ENCODE measurements at places on chromosomes 7 and 10. TPM values are rescaled to one million over a fixed set of nuclear protein-coding genes. Genes with fewer than 3 reads are reported as not detected.
A peak's percentile ranks its signal among the peaks of the same experiment; 100 is the strongest.

Gene SNX10
- total RNA-seq = 2.6 TPM

Gene AOC1
- 1.5 TPM for total RNA-seq

Gene ZNF107
- 13.8 TPM for total RNA-seq

Gene NKX1-2
- total RNA-seq = not detected

Gene SPDYE2
- 0.52 TPM for total RNA-seq

Gene TEX36
- not detected for total RNA-seq

Gene STX1A
- 8.4 TPM for total RNA-seq

Gene SFTPA1
- total RNA-seq = 0.91 TPM

Gene TNS3
- total RNA-seq = 48.7 TPM

Gene CRYGN
- not detected for total RNA-seq

Gene TMEM130
- total RNA-seq = 1.6 TPM

Gene AGFG2
- 28.0 TPM for total RNA-seq

Gene SMC3
- total RNA-seq = 30.2 TPM

Gene OR2A1
- not detected for total RNA-seq

Gene CCDC3
- 32.4 TPM for total RNA-seq

GRCh38 chr10:970311-971149 is 17.7 kb upstream of the GTPBP4 start:
- DNase-seq = no peak

DNA sequence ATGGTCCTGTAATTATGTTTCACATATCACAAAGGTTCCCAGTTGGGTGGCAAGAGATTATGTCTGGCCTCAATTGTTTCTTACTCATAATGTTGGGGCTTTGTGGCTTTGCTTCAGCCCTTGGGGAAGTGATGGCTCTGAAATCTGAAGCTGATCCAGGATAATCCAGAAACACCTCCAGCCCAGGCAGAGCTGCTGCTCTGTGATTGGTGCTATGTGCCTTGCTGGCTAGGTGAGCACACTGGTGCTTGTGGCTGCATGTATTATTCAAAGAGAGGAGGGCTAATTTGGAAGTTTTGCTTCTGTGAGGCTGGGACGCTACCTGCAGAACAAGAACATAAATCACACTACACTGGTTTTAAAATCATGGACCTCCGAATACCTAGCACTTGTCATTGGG is 346.6 kb upstream of the MGMT start:
- no peak for DNase-seq

GRCh38 chr7:46134795-46135194 is 213.7 kb upstream of the IGFBP3 start:
- DNase-seq = no peak

GRCh38 chr10:72598769-72599701 is 26.8 kb downstream of the MICU1 start:
- no peak for DNase-seq

DNA sequence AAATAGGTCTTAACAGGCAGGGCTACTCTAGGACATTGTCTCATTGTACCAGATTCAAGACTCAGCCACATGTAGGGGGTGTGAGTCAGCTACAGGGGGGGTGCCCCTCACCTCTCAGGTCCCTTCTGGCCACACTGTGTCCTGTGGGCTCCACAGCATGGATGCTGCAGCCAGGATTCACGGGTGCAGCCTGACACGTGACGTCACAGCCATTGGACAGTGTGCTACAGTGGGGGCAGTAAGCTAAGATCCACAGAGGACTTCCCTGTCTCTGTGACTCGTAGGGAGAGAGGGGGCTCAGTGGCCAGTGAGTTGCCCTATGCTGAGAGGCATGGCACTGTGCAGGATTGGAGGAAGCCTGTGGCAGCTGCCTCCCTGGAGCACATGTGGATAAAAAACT is 77.9 kb downstream of the TMEM178B start:
- no peak for DNase-seq

- DNase-seq = peak; percentile 74
Measured at GRCh38 chr10:124732931-124733570, 11.1 kb downstream of the FAM53B start.

DNA sequence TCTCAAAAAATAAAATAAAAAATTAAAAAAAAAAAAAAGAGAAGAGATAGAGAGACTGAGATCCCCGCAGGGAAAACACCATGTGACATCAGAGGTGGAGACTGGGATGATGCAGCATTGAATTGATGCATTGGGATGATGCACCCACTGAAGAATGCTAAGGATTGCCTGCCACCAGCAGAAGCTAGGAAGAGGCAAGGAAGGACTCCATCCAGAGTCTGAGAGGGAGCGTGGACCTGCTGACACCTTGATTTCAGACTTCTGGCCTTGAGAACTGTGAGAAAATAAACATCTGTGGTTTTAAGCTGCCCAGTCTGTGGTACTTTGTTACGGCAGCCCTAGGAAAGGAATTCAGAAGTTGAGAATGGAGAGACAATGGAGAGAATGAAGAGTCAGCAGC is 89.8 kb upstream of the PRPS1L1 start:
- DNase-seq = no peak

- no peak for DNase-seq
Measured at GRCh38 chr10:6787091-6787490, 207.0 kb upstream of the PRKCQ start.

DNA sequence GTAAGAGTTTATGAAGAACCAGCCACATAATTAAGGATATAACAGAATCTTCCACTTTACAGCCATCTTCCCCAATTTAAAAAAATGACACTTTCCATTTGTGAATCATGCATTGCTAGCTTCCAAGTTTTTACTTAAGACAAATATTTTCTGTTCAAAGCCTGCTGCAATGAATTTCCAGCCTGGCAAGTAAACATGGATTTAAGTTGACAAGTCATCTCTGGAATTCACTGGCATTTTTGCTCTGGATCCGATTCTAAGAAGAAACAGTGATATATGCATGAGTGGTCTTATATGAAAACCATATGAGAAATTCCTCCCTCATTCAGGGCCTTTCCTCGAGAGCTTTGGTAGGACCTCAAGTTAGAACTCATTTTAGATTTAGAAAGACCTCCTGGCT is 116.1 kb upstream of the CDCA7L start:
- no peak for DNase-seq

- DNase-seq = no peak
Measured at GRCh38 chr10:84844461-84844860, 516.1 kb downstream of the CCSER2 start.

DNA sequence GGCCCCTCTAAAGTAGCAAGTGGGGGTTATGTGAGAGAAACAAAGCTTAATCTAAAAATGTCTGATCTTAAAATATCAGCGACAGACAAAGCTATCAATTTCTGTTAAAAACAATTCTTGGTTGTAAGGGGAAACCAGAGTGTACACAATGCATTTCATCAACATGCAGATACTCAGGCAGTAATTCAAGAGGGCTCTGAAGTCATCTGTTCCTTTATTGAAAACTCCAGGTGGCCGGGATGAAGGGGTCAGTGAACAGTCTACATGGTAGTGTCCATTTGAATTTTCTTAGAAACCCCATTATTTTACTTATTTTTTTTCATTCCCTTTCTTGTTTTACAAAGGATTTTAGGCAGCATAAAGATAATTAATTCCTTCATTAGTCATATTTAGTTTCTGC is 36.7 kb upstream of the BTBD16 start:
- no peak for DNase-seq

DNA sequence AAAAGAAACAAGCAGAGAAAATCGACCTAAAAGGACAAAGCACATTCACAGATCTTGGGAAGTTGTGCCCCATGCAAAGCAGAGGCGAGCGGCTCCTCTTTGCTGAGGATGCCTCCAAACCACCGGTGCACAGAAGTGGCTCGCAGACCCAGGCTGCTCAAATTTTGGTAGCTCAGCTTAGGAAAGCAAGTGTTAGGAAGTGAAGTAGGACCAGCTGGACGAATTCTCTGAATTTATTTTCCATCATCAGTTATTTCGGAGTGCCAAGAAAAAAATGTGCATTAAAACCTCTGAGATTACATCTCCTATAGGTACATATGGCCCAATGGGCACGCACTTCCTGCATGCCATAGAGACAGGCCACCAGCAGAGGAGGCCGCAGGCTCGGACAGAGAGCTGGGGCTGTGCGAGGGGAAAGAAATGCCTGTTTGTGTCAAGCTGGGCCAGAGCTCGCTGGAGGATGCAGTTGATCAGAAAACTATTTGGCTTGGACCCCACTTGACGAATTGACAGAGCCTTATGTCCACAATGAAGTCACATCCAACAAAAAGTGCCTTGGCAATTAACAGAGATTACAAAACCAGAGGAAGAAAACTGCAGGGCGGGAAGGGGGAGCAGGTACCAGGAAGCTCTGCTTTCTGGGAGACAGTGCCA is 122.3 kb upstream of the LYZL2 start:
- peak; percentile 71 for DNase-seq

GRCh38 chr7:155830961-155831806 is 18.9 kb upstream of the SHH start:
- no peak for DNase-seq

- DNase-seq = no peak
Measured at GRCh38 chr10:93501650-93502049, 5.2 kb downstream of the CEP55 start.

GRCh38 chr10:96765406-96766240 is 45.3 kb upstream of the PIK3AP1 start:
- DNase-seq = peak; percentile 67

GRCh38 chr7:55185321-55185802 is 166.5 kb downstream of the EGFR start:
- no peak for DNase-seq

DNA sequence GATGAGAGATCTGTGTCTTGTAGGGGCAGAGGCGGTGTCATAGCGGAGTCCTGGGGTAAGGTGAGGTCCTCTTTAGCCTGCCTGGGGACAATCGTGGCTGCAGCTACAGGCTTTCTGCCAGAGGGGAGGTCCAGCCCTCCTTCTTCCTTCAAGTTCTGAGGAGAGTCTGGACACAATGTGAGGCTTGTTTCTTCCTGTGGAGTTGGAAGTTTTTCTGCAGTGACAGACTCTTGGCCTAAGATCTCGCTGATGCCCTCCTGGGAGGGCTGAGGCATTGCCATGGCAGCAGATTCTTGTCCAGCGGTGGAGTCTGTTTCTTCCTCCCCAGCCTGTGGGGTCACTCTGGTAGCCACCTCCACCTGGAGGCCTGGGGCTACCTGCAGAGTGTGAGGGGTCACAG is 4.4 kb downstream of the NACAD start:
- DNase-seq = no peak

DNA sequence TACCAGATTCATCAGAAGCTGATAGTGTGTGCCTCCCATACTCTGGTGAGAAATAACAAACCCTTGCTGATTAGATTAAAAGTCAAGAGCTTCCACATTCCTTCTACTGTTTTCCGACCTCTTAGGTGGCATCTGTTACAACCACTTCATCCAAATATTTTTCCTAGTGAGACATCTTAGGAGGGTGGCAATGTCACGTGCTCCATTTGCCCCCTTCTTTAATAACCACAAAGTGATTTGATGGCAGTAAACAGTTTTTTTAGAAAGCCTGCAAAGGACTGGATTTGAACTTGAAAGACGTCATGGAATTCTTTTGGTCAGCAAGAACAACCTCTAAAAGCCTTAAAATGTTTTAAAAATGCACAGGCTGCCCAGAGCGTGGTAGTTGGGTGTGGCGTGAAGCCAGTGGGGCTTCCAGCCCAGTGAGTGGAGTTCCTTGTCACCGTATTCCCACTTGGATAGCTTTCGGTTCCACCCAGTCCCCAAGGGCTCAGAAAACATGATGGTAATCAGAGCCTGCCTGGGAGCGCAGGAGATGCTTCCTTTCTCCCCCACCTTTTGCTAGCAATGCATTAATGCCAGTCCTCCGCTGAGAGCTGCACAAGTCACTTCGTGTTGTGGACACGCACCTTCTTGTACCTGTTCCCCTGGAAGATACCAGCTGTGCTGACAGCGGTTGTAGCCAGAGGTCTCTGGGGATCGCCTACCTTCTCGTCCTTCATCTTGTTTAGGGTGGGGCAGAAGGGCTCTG is 256.4 kb downstream of the KIAA1217 start:
- no peak for DNase-seq

GRCh38 chr10:5617521-5617920 is 48.9 kb downstream of the ASB13 start:
- DNase-seq = no peak

GRCh38 chr7:99120501-99120900 is 23.4 kb downstream of the SMURF1 start:
- DNase-seq = no peak

GRCh38 chr7:157404845-157405481 is 68.2 kb downstream of the DNAJB6 start:
- peak; percentile 80 for DNase-seq

GRCh38 chr10:11115337-11115736 is 97.7 kb downstream of the CELF2 start:
- no peak for DNase-seq

- no peak for DNase-seq
Measured at GRCh38 chr7:117993377-117994003, 120.2 kb upstream of the CTTNBP2 start.

DNA sequence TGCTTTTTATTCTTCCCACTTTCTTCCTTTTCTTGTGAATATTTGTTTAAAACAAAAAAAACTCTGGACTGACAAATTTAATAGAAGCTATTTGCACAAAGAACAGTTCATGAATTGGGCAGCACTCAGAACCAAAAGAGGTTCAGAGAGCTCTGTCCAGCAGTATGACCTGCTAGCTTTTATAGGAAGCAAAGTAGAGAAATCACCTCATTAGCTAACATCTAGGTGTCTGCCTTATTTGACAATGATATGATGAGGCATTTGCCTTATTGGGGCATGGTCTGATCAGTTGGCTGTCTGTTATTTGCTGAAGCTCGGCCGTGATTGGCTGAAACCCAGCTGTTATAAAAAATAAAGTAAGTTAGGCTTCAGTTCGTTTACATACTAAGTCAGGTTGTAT is 819 bp upstream of the TRIM4 start:
- DNase-seq = no peak

GRCh38 chr7:157500171-157500960 is 163.6 kb downstream of the DNAJB6 start:
- peak; percentile 17 for DNase-seq

GRCh38 chr10:86712317-86712707 is 44.0 kb downstream of the LDB3 start:
- no peak for DNase-seq

DNA sequence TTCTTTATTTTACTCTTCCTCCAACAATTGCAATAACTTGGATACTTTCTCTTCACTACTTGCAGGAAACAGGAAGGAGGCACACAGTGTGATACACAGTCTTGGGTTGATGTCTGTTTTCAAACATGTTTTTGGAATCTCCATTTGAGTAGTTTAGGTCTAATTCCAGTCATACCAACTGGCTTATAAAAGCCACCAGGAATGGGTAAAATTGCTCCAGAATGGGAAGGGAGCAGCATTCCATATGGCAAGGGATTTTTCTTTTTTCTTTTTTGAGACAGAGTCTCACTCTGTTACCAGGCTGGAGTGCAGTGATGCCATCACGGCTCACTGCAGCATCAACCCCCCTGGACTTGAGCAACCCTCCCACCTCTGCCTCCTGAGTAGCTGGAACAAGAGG is 545.1 kb upstream of the GALNT17 start:
- DNase-seq = no peak
